Neural progenitor cell (in vitro differentiated cells): ENCODE measurements at places on chromosomes 1 and 21.

DNA sequence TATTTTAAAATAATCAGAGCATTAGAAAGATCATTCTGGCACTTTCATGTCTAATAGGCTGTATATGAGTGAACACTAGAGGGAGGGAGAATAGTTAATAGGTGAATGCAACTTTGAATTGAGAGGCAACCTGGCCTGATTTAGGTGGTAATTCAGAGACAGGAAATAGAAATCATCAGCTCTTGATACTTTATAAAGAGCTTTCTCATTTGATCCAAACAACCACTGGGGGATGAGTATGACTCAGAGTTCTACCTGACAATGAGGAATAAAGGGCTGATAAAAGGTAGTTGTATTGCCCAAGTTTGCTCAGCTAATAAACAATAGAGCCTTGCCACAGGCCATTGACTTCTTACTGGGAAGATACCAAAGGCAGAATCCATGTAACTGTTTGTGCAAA is 5.2 kb upstream of the FAM89A start:
- H3K4me3 ChIP-seq: no peak overlapping the region
- no peak overlapping the region for H3K27ac ChIP-seq
- H3K4me1 ChIP-seq: peaks cover 3% of the 10 kb centered on the region
- no peak for DNase-seq
- no peaks in the 10 kb centered on the region for H3K36me3 ChIP-seq

GRCh38 chr1:114094675-114095074 is 59.0 kb downstream of the SYT6 start:
- DNase-seq: no peak
- H3K27me3 ChIP-seq: no peaks in the 10 kb centered on the region
- peaks cover 19% of the 10 kb centered on the region for H3K4me1 ChIP-seq
- H3K4me3 ChIP-seq: no peak overlapping the region

GRCh38 chr1:200121421-200121820 is 93.9 kb downstream of the NR5A2 start:
- no peaks in the 10 kb centered on the region for H3K4me1 ChIP-seq
- no peak for DNase-seq
- H3K36me3 ChIP-seq: no peaks in the 10 kb centered on the region
- no peak overlapping the region for H3K27ac ChIP-seq

GRCh38 chr1:61079898-61080336 is 2.4 kb upstream of the NFIA start:
- no peak overlapping the region for H3K27ac ChIP-seq
- peaks cover 20% of the 10 kb centered on the region for H3K4me1 ChIP-seq
- H3K27me3 ChIP-seq: peaks cover 91% of the 10 kb centered on the region
- H3K36me3 ChIP-seq: no peaks in the 10 kb centered on the region
- no peak overlapping the region for H3K4me3 ChIP-seq
- peak; percentile 60 for DNase-seq
